ENCODE measurements at places on chromosomes 11 and 22.

GRCh38 chr11:67409261-67409666 is 5.4 kb downstream of the TBC1D10C start:
- no peak for DNase-seq

- DNase-seq: no peak
Observed at GRCh38 chr22:48899523-48900326, 927.9 kb downstream of the BRD1 start.

- DNase-seq: no peak
Observed at GRCh38 chr11:89612096-89612495, 98.0 kb upstream of the TRIM77 start.

GRCh38 chr11:82234256-82234655 is 499.4 kb downstream of the FAM181B start:
- DNase-seq: no peak

GRCh38 chr22:49031746-49032330 is 795.8 kb downstream of the BRD1 start:
- no peak for DNase-seq

- DNase-seq: no peak
Observed at GRCh38 chr11:20873054-20873453, 203.7 kb downstream of the NELL1 start.

DNA sequence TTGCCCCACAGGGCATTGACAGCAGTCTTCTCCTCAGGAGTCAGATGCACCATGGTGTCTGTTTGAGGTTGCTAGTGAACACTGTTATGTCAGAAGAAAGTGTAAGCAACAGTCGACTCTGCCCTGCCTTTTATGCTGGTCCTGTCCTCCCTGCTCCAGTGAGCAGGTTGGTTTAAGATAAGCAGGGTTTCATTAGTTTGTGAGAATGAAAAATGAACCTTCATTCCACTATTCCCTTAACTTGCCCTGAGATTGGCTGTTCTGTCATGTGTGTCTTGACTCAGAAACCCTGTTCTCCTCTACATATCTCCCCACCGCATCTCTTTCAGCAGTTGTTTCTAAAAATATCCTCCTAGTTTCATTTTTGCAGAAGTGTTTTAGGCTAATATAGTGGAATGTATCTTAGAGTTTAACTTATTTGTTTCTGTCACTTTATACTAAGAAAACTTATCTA is at the start of gene HBD:
Gene HBD, minus strand, starts transcription at position 103 of the 454 bp plus-strand sequence. Its CDS starts 50 bp downstream, at position 53.
- no peak for DNase-seq

DNA sequence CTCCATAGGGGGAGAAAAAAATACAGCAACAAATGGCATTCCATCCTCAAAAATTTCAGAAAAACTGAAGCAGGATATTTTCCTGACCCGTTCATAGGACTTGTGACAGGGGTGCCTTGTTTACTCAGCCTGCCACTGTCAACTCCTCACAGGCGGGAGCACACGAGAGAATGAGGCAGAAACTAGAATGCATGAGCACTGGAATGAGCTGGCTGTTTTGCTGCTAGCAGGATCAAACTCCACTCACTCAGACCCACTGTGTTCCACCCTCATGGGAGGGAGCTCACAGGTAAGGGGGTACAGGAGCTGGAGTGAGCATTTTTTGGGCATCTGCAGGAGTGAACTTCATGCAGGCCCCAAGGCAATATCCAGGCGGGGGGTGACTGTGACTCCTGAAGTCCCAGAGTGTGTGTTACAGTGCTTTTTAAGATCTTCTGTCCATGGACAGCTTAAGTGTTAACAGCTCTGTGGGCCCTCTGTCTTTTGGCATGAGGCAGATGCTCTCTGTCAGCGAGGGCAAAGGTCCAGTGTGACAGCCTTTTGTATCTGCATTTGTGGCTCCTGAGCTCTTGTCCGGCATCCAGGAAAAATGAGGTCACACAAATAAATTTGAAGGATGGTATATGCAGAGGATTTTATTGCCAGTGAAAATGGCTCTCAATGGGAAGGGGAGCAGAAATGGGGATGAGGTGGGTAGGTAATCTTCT is 905.7 kb upstream of the TENM4 start:
- no peak for DNase-seq

GRCh38 chr11:33721426-33721825 is 14.8 kb downstream of the CD59 start:
- peak; percentile 27 for DNase-seq

- DNase-seq: no peak
Observed at GRCh38 chr11:6228520-6228919, 5.9 kb downstream of the FHIP1B start.

DNA sequence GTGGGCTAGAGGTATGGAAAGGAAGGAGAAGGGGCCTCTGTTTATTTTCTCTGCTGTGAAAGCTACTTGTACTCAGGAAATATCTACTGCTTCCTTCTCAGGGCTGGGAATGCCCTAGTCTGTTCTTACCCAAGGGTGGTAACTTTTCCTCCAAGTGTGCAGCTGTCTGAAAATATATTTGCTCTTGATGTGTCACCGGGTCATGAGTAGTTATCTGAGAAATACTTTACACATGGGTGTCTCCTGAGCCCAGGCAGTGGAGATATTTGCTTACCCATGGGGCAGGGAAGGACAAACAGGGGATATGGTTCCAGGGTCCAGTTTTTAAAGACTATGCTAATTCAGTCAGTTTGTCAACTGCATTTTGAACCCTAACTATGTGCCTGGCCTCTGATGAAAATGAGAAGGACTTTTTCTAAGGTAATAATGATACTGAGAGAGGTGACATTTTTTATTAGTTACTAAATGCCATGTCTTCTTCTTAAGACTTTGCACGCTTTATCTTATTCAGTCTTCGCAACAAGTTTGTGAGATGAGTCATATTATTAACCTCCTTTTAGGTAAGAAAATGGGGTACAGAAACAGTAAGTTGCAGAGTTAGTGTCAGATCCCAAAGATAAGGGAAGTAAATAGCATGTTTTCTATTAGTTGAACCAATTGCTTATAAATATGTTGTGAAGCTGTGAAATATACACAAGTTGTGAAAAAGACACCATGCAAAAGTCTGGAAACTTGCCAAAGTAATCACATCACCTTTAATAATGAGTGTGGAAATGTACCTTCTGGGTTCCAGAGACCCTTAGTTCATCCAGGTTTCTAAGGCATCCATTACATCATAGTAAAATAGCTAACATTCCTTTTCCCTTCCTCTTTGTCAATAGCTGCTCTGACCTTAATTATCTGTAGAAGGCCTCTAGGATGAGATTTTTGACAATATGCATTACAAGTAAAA is 22.9 kb downstream of the SYTL2 start:
- no peak for DNase-seq
